ENCODE measurements at places on chromosomes 11 and 22.

DNA sequence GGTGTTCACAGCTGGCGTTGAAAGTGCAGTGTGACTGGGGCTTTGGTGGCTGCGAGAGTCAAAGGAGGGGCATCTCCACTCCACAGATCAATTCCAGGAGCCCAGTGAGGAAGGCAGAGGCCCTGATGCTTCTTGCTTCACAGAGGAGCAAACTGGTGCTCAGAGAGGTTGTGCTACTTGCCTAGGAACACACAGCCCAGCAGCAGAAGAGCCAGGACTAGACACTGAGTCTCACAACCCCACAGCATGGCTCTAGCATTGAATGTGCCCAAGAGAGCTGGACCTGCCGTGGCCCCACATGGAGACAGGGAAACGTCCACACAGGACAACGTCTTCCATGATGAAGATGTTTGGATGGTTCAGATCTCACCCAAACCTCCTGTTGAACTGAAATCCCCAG, 33.3 kb downstream of the LINC01488 start:
- DNase-seq, result no peak

GRCh38 chr22:31968022-31968421, 23.7 kb downstream of the YWHAH start:
- no peak for DNase-seq

GRCh38 chr11:99535819-99536218, 515.1 kb downstream of the CNTN5 start:
- DNase-seq, result no peak

- no peak for DNase-seq
Measured at GRCh38 chr11:123211149-123211852, 16.3 kb upstream of the CLMP start.

GRCh38 chr11:62552485-62553079, 6.0 kb upstream of the AHNAK start:
- DNase-seq, result peak; percentile 82

- peak; percentile 58 for DNase-seq
Measured at GRCh38 chr11:125402435-125402834, 93.6 kb downstream of the FEZ1 start.
